ENCODE measurements at places on chromosomes 12 and 14.

DNA sequence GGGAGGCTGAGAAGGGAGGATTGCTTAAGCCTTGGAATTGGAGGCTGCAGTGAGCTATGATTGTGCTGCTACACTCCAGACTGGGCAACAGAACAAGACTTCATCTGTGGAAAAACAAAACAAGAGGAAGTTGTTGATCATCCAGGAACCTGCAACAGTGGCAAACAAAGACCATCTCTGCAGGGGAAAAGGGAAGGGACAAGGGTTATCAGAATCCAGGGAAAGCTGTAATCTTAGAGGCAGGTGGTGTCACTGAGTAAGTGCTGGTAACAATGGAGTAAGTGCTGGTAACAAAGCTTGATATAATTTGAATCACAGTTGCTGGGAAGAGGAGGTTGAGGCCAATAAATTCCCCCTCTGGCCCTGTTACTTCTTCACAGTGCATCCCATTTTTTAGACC is 27.5 kb upstream of the DCN start:
- H3K27ac ChIP-seq, result no peak overlapping the region
- H3K4me1 ChIP-seq, result peaks cover 19% of the 10 kb centered on the region
- no peaks in the 10 kb centered on the region for H3K36me3 ChIP-seq
- no peaks in the 10 kb centered on the region for H3K27me3 ChIP-seq
- DNase-seq, result no peak
- H3K4me3 ChIP-seq, result no peak overlapping the region

DNA sequence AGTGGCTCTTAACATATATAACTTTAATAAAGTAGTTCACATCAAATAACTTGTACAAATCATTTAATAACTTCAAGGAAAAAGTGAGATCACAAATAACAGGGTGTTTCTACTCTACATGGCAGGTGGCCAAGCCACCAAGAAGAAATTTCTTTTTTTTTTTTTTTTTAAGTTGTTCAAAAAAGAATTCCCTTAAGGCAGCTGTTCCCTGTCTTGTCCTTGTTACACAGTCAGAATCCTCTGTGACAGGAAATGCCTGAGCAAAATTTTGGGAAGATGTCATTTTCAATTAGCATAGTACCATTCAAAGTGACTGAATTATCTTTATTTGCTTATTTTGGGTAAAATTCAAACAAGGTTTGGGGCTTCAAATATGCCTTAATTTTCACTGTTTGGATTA is 79.4 kb downstream of the LIN7A start:
- H3K27ac ChIP-seq, result no peak overlapping the region
- no peaks in the 10 kb centered on the region for H3K27me3 ChIP-seq
- no peaks in the 10 kb centered on the region for H3K4me1 ChIP-seq
- no peak overlapping the region for H3K4me3 ChIP-seq

- H3K27me3 ChIP-seq, result no peaks in the 10 kb centered on the region
- H3K27ac ChIP-seq, result no peak overlapping the region
- H3K4me1 ChIP-seq, result no peaks in the 10 kb centered on the region
- H3K36me3 ChIP-seq, result no peaks in the 10 kb centered on the region
- H3K4me3 ChIP-seq, result no peak overlapping the region
Observed at GRCh38 chr12:129877411-129877810, 26.4 kb downstream of the TMEM132D start.

DNA sequence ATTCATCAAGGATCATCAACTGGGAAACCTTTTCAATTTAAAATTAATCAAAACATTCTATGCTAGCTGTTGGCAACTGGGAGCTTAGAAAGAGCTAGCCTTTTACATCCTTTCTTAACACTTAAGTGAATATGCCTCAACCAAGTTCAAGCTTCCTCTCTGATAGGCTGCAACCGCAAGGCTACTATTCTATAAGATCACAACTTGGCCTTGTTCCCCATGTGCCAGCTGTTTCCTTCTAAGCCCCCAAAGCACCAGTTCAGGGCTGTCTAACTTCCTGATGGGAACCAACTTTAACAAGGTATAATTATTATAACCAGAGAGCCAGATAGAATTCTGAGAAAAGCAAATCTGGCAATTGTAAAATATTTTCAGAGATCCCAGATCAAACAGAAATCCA is 37.0 kb downstream of the KCNC2 start:
- no peaks in the 10 kb centered on the region for H3K27me3 ChIP-seq
- H3K4me3 ChIP-seq, result no peak overlapping the region
- no peaks in the 10 kb centered on the region for H3K36me3 ChIP-seq
- H3K27ac ChIP-seq, result no peak overlapping the region
- H3K4me1 ChIP-seq, result no peaks in the 10 kb centered on the region

Data from Karpas-422 (cell line).